ENCODE measurements at places on chromosomes 2 and 18.

GRCh38 chr2:152587187-152587947, 129.9 kb downstream of the PRPF40A start:
- DNase-seq, result no peak

GRCh38 chr18:40789286-40789685, 1165.7 kb upstream of the PIK3C3 start:
- DNase-seq, result no peak

DNA sequence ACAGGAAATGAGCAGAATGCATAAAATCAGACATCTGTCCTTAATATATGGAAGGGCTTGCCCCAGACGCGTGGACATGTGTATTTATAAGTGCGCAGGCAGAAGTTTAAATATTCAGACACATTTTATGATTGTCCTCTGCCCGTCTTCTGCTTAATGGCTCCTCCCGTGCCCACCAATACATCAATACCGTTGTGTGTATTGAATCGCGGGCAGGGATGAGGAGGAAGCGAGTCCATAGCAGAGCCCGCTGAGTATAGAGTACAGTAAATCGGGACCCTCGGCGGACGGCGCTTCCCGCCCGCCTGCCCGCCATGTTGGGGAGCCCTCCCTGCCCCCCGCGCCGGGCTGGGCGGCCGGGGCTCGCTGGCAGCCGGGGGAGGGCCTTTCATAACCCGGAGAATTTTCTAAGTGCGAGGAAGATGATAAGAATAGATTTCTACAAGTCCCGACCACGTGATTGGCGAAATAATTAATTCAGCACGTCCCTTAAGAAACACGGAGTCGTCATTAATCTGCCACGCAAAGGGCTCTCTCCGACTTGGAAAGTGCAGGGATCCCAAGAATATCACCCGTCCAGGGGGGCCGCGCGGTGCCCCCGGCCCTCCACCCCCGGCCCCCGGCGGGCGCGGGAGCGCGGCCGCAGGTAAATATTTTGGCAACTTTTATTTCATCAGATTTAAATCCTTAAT, at the start of gene HOXD3:
HOXD3 (plus strand) TSS at position 501 of the 692 bp plus-strand sequence. CDS start 11,808 bp downstream, outside the sequence.
- no peak for DNase-seq

GRCh38 chr2:32291746-32292145, 14.0 kb downstream of the YIPF4 start:
- DNase-seq, result no peak

DNA sequence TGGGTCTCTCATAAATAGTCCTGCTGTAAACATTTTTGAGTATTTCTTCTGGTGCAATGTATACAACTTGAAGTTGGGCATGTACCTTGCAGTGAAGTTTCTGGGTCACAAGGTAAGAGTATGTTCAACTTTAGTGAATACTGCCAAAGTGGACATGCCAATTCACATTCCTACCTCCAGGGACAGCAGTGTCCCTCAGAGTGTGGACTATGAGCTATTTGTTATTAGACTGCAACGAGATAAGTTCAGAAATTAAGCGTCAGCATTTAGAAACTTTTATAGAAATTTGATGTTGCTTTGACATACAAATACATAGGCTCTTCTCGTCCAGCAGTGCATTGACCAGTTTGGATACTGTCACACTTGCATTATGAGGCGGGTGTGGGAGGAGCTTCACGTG, 7.2 kb upstream of the ACKR3 start:
- DNase-seq, result no peak

Measured in NCI-H524 treated with DMSO at 0.1 percent for 48 hours (cell line).